Activated naive CD4-positive, alpha-beta T cell treated with anti-CD3 and anti-CD28 coated beads for 36 hours (primary cell): ENCODE measurements at places on chromosomes 2 and 18.

DNA sequence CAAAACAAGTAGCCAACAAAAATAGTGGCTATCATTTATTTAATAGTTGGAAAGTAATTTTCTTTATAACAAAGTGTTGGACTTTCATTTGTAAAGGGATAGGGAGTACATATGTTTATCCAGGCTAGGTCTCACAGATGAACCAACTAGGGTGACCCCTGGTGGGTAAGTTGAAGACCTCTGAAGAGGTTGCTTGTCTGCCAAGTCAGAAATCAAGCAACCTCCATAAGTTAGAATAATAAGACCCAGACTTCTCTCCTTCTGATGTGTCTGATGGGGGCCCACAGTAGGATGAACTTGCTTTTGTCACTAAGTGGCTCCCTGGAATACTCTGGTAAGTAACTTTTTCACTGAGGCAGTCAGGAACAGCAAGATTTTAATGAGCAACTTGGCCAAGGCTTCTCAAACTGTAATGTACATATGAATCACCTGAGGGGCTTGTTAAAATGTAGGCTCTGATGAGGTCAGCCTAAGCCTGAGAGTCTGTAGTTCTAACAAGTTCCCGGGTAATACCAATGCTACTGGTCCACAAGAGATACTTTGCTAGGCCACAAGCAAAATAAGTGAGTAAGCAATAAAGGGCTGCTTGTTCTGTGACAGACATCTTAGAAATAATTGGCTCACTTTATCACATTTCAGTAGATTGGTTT lies 319.6 kb downstream of the PIK3C3 start:
- DNase-seq, result no peak

DNA sequence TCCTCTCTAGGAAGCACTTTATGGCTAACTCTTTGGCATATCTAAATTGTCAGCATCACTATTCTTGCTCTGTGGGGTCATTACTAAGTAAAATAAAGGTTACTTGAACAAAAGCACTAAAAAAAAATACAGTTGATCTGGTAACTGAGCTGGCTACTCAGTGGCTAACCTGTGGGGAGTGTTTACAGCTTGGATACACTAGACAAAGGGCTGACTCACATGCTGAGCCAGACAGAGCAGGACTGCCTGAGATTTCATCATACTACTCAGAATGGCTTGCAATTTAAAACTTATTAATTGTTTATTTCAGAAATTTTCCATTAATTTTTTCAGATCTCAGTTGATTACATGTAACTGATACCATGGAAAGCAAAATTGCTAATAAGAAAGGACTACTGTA lies 1690.4 kb upstream of the SLC39A10 start:
- no peak for DNase-seq

DNA sequence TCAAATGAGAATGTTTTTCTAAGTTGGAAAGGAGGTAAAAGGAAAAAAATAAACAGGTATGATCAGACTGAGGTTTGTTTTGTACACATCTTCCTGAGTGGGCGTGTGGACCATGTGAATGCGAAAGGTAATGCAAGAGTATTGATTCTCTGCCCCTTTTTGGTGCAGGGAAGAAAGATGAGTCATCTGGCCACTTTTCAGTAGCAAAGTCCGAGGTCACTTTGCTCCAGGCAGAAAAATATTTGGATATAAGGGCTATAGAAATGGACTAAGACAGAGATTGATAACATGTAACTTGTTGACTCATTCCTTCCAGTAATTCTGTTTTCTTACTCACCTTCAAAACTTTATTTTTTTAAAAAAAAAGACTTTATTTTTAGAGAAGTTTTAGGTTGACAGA lies 130.5 kb downstream of the DSEL start:
- DNase-seq, result no peak

DNA sequence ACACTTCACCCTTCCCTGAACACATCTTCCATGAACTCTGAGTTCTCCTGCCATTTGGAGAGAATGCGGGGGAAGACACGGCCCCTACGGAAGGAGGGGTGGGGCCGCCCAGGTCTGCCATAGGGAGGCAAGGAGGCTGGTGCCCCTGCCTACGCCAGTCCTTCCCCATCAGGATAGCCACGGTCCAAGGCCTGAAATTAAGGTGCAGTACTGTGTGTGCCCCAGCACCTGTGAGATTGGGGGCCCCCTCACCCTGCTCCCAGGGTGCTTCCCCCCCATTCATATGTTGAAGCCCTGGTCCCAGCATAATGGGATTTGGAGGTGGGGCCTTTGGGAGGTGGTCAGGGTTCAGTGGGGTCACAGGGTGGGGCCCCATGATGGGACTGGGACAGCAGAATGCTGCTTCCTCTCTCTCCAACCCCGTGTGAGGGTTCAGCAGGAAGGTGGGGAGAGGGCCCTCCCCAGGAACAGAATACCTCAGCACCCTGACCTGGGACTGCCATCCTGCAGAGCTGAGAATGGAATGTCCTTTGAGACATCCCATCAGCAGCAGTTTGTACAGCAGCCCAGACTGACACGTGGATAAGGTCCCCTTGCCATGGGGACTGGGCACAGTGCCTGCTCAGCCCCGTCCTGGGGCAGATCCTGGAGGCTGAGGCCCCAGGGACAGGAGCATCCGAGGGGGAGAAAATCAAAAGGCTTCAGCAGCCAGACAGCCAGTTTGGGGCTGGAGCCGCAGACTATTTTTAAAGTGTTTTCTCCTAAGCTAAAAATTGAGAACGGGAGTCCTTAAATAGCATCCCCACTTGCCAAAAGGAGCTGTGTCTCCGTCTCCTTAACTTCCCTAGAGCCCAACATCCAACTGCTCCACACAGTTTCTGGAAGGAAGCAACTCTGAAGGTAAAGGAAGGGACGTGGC lies 105.1 kb downstream of the NDUFA10 start:
- no peak for DNase-seq

DNA sequence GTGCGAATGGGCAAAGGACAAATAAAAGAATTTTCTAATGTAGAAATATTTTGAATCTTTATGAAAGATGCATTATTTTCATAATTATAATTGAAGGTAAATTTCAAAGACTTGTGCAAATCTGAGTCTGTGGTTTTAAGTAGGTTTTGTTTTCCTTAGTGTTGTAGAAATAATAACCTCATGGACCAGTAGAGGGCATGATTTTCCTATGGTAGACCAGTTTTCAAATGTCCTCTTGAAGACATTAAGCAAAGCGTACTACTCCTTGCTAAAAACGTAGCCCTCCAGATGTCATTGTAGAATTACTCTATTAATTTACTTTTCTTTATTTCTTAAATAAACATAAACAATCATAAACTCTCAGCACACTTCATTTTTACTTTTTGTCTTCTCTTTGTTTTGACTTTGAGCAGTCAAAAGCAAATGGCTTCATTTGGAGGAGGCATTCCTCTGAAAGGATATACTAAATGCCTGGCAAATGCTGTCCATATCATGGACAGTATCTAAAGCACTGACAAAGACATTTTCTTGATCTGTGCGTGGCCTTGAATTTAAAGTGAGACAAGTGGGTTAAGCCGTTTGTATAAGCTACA lies 85.8 kb upstream of the FAM237A start:
- DNase-seq, result no peak

DNA sequence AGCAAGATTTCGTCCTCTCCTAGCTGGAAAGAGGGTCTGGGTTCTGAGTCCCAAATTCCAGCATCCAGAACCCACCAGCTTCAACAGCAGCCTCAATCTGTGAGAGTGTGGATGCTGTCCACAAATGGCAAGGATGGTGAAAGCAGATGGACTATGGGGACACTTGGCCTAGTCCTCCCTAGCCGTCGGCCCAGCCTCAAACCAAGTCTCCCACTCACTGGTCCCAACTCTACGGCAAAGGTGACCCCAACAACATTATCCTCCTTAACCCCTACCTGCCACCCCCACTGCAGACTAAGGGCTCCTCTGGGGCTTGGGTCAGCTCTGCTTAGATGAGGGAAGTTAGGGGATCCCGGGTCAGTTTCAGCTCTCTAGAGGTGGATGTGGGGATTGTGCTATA lies 57.3 kb downstream of the TNS1 start:
- no peak for DNase-seq

DNA sequence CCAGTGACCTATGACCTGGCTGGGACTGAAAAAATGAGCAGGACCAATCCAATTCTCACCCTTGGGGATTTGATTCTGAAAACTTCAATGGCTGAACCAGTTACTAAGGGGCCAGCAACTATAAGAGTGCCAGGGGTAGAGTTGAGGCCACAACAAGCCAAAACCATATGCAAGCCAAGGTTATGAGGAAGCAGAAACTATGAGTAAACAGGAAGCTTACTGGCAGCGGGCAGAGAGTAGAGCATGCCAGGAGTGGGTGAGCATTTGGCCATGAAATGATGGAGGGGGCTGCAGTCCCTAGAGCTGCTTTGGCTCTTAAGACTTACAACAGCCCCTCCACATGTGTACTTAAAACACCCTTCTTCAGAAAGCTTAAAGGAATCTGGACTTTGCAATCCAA lies 82.4 kb downstream of the RBMS1 start:
- DNase-seq, result peak; percentile 63

DNA sequence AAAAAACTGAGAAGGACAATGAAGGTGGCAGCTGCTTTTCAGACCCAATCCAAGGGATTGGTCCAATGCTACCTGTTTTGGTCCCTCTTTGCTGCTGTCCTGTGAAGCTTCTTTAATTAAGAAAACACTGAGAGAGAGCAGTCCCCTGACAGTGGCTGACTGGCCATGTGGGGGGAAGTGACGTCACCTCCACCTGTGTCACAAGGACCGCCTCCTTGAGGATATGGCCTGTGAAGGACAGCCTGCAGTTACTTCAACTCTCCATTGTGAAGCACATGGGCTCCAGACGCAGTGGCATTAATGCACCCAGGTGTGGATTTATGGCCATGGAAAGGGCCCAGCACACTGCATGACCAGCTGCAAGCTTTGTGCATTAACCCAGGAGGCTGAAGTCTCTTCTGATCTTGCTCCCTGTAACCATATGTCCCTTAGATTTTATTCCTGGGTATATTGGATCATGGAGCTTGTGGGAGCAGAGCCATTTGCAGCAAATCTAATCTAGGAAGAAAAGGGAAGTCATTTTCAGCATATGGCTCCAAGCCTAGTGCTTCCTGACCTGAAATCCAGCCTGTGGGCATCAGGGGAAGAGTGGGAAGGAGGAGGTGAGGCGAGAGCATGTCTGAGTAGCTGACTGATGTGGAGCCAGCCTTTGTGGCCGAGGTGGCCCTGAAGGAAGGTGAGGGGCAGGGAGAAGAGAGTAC lies 32.2 kb downstream of the KIF5C start:
- no peak for DNase-seq

DNA sequence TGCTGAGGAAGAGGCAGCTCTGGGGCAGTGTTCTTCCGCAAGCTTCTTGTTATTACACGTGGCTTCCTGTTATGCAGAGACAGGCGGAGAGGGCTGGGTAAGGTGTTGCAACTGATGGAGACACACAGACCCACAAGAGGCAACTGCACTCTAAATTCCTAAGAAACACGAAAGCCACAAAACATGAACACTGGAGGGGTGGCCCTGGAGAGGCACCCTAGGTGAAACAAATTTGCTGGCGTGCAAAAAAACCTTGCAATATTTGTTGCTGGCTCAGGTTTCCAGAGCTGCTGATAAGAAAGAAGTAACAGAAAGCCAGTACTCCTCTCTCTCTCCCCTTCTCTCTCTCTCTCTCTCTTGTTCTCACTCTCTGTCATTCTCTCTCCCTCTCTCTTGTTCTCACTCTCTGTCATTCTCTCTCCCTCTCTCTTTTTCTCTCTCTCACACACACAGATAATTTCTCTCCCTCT lies 31.8 kb downstream of the ARHGAP25 start:
- DNase-seq, result peak; percentile 77

GRCh38 chr2:103462712-103463111 lies 700.9 kb downstream of the TMEM182 start:
- no peak for DNase-seq

DNA sequence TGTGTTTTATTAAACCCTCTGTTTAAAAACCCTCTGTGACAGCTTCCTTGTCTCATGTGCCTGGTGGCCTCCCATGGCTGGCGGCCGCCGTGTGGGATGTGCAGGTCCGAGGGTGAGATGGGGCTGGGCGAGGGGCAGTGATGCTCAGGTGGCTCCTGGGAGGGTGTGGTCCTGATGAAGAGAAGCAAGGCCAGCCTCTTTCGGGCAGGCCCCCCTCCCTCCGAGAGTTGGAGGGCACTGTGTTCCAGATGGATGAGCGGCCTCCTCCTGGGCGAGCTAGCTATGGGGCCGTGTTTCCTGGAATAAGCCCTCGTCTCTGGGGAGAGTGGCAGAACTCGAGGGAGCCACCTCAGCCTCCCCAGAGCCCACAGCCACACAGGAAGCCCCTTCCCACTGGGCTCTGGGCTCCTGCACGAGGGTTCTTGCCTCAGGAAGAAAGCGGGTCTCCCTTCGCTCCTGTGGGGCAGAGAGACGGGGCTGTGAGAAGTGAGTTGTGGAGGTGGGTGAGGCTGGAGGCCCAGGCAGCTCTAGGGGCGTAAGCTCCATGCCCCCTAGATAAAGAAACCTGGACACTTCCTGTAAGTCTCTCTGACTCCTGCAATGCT lies 72.1 kb downstream of the ASB1 start:
- DNase-seq, result no peak

GRCh38 chr2:241724259-241724974 lies 10.0 kb upstream of the D2HGDH start:
- peak; percentile 47 for DNase-seq

DNA sequence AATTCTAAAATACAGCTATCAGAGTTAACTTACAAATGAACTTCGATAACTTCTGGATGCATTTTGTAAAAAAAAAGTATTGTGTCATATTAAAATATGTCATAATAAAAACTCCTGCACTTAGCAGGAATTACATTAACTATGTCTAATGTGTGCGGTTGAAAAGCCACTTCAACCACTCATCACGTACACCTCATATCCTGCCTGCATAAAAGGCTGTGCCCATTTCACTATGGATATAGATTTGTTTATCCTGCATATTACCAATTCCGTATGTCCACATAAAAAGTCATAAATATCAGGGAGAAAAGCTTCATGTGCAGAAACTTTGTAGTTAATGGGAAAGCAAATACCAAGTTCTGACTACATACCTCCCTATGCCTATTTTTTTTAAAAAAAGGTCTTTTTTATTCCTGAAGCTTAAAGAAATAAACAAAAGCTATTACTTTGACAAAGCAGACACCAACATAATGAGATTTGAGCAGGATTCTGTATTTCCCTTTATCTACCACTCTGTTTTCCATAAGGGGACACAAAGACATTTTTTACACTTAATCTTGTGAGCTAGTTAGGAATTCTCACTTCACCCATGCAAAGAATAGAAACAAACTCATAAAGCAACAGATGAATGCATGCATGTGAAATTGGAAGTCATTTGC lies 96.1 kb downstream of the PPP1R1C start:
- no peak for DNase-seq
